ENCODE measurements at places on chromosomes 3 and 15.

GRCh38 chr3:25588441-25589103 is 76.1 kb downstream of the TOP2B start:
- no peak for DNase-seq

GRCh38 chr15:85872125-85872524 is 77.4 kb upstream of the KLHL25 start:
- DNase-seq, result no peak

DNA sequence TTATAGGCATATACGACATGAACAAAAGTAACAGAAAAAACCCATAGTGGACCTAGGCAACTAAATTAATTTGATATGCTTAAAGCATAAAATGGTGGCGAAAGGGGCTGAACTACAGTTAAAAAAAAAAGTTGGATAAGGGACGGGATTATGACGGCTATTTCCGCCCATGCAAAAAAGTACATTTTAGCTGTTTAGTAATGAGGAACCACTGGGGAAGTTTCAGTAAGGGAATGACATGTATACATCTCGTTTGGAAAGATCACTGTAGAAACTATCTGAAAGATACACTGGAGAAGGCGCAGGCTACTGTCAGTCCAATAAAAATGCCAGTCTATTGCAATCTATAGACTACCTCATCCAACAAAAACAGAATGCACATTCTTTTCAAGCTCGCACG is 65.6 kb downstream of the ZNF148 start:
- no peak for DNase-seq

DNA sequence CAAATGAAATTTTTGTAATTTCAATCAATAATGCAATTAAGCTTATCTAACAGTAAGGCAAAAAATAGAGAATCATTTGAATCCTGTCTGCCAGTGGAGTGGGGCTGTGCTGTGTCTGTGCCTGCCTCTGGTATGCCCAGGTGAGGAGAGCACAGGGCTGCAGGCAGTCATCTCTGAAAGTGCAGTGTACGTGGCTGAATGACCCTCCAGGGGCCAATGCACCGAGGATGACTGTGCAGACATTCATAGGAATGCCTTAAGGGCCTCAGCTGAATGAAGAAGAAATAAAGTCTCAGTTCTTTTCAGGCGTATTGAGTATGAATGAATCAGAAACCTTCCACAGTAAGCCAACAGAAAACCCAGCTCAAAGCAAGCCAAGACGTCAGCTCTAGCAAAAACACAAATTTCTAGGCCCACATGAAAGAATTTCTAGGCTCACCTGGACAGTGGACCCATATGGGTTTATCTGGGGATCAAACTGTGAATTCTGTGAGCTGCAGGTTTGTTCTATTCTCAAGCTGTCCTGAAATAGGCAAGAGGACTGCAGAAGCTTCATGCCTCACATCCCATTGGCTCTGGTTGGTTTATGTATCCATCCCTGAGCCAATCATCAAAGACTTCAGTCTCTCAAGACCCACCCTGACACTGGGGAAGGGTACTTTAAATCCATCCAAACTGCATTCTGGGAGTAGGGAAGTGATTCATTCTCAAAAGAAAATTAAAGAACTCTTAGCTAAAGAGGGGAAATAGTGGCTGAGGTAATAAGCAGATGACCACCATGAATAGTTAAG is 123.4 kb downstream of the SSR3 start:
- DNase-seq, result no peak

- DNase-seq, result no peak
These were observed 268.0 kb upstream of the TBL1XR1 start for GRCh38 chr3:177465257-177465642.
